KBM-7 (cell line): ENCODE measurements at places on chromosomes 12 and 14.

GRCh38 chr12:76595056-76595455, 35.5 kb upstream of the OSBPL8 start:
- no peak for DNase-seq

GRCh38 chr12:118377021-118377883, 897 bp downstream of the SUDS3 start:
- DNase-seq = peak; percentile 29

DNA sequence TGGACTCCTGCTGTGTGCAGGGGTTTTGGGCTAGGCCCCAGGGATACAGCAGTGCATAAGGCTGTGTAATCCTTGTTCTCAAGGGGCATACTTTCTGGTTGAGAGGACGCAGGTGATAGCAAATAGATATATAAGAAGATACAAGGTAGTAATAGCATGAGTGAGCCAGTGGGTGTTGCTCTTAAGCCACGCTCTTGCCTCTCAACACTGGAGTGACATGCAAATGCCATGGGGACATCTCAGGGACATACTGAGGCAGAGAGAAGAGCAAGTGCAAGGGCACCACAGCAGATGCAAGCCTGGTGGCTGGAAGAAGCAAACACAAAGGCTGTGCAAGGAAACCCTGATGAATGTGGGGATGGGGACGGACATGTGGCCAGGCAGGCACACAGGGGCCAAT, 223.3 kb downstream of the CHST11 start:
- DNase-seq = peak; percentile 43

DNA sequence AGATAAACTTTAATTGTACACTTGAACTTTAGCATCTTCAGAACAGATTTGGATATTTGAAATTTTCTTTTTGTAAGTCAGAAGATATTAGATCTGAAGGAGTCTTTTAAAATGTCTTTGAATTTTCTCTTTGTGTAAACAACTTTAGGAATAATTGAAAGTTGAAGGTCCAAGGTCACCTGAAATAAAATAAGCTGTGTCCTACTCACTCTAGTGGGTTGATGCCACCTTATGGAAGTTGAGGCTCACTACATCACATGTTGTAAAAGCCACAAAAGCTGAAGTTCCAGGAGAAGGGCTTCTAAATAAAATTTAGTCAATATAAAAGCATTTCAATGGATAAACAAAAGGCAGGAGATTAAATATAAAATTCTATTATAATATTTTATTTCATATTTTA, 122.0 kb upstream of the ATXN7L3B start:
- DNase-seq = peak; percentile 32

GRCh38 chr12:25052914-25053211, 104.0 kb upstream of the BCAT1 start:
- DNase-seq = no peak

- peak; percentile 48 for DNase-seq
These were observed 141.6 kb upstream of the MAX start for GRCh38 chr14:65243766-65244442.

DNA sequence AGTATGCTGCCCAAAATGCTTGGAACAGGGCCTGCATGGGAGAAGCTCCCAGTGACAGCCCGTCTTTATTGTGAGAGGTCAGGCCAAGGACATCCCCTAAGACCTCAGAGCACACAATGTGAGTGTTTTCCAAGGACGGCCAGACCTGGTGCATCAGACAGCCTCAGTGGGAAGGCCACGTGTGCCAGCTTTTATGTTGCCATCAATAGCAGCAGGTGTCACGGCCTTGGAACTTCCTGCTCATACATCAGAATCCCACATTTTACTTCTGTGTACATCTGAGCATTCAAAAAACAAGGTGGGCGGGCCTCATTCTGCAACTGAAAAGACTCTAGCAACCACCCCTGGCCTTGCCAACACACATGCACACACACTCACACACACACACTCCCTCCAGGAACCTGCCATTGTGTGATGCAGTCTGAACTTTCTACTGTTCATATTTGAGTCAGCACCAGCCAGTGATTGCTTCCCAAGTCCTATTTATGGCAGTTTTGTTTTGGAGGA, 753.1 kb upstream of the TBX3 start:
- no peak for DNase-seq

DNA sequence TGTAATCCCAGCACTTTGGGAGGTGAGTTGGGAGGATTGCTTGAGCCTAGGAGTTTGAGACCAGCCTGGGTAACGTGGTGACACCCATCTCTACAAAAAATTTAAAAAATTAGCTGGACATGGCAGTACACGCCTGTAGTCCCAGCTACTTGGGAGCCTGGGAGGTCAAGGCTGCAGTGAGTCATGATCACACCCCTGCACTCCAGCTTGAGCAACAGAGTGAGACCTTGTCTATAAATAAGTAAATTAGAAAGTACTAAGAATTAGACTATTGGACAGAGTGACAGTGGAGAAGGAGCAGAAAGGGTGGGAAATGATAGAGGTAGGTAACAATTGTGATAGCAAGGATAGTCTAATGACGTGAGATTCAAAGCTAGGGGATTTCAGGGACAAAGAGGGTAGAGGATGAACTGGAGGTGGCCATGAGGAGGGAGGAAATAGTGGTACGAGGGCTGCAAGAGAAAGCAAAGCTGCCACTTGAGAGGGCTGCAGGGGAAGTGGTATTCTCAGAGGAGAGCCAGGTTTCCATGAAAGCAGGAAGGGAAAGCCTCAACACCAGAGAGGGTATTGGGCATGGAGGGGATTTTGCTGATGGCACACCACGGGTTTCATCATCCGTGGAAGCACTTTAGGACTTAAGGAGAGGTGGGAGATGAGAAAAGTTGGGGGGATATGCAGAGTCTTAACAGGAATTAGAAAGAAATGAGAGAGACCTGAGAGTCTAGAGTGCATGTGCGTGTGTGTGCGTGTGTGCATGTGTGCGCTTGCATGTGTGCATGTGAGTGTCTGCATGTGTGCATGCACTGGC, 85.6 kb downstream of the SYNE2 start:
- no peak for DNase-seq

DNA sequence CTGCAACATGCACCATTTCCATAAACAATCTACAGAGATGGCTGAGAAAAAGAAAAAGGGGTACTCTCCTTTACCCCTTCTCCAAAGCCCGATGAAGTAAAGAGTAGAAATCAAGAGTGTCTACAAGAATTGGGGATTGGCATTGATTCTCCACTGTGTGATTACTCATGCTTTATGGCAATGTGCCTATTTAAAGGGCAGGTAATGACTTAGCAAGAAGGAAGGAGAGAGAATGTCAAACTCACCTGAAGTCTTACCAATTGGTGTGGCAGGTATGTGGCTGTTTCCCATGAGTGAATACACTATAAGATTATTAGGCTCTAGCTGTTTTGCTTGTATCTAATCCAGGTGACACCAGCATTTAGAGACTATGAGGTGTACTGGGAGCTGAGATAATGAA, 275.3 kb downstream of the CCER1 start:
- no peak for DNase-seq
